ENCODE measurements at places on chromosomes 2 and 18. TPM values are rescaled to one million over a fixed set of nuclear protein-coding genes. Genes with fewer than 3 reads are reported as not detected.

CYP27A1 gene
- not detected for total RNA-seq

DNA sequence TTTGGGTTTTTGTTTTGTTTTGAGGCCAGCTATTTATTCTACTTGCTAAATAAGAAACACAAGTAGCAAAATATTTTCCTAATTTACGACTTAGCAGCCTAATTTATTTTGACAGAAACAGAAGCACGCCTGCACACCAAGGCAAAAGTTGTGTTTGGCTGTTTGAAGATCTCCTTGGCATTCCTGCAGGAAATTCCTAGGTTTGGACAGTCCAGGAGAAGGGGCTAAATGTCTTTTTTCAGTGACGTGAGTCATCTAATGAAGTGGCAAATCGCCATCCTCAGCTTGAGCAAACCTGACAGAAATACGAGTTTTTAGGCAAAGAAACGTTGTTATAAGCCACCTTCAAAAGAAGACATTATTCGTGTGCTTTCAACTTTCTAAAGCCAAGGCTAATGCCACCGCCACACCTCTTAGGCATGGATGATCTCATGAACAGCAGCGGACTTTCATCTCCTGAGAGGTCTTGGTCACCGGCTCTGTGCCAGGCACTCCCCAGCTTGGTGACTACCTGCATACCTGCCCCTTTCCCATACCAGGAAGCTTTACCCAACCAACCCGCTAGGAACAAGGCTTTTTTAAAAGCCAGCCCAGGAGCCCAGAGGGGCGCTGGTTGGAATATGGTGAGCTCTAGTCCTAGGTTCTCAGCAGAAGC is 30.9 kb downstream of the STK39 start:
- no peak for DNase-seq

ZNF396 gene
- total RNA-seq: 0.32 TPM

GRCh38 chr2:70202236-70202806 is 11.5 kb upstream of the C2orf42 start:
- no peak for DNase-seq
